A549 (cell line): ENCODE measurements at places on chromosomes 5 and 9.

DNA sequence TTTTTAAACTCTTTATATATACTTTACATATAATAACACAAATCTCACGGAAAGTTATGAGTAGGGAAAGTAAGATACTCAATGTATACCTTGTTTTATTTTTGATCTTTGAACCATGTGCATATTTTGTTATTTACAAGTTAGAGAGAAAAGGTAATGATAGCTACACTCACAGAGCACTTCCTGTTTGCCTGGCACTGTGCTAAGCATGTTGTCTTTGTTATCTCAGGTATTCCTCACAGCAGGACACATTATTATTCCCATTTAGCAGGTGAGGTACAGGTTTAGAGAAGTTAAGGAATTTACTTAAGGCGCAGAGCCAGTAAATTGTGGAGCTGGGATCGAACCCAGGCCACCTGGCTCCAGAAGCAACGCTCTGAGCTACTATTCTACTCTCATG lies 3.0 kb downstream of the C9 start:
- DNase-seq = no peak

- no peak for DNase-seq
These were observed 126.6 kb downstream of the BARX1 start for GRCh38 chr9:93828331-93829097.

- DNase-seq = no peak
These were observed at the start of gene FAM163B for GRCh38 chr9:133609311-133610098. FAM163B (minus strand) TSS chr9:133609389; CDS start chr9:133580223, 29,166 bp downstream.

- DNase-seq = no peak
These were observed 120.6 kb upstream of the SARDH start for GRCh38 chr9:133858771-133859170.

DNA sequence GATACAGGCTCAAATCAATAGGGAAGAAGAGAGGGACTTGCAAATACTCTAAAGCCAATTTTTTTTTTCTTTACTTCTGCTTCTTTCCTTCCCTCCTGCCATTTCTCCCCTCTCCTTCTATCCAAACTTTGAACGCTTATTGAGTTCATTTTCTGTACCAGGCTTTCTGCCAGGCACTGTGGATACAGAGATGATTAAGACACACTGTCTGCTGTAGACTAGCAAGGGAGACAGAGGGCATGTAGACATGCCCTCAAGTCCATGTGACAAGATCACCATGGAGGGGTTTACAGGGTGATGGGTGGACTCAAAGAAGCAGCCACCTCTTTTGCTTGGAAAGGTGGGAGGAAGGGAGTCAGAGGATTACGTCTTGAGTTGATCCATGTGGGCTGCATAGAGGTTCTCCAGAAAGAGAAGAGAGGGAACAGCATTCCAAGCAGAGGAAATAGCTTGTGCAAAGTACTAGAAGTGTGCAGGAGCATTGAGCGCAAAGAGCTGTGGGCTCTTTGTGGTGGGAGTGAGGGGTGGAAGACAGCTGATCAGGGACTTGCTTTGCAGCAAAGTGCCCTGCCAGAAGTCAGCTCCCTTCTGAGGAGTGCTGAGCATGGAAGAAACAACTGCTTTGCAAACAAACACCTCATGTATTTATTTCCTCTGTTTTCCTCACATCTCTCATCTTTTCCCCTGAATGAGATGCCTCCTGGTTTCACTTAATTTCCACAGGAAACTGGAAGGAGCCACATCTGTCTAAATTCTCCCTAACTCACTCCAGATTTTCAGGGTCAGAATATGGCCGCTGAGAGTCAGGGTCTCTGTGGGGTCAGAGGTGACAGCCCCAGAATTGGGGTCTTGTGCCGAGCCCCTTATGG lies 64.4 kb upstream of the COL15A1 start:
- no peak for DNase-seq

DNA sequence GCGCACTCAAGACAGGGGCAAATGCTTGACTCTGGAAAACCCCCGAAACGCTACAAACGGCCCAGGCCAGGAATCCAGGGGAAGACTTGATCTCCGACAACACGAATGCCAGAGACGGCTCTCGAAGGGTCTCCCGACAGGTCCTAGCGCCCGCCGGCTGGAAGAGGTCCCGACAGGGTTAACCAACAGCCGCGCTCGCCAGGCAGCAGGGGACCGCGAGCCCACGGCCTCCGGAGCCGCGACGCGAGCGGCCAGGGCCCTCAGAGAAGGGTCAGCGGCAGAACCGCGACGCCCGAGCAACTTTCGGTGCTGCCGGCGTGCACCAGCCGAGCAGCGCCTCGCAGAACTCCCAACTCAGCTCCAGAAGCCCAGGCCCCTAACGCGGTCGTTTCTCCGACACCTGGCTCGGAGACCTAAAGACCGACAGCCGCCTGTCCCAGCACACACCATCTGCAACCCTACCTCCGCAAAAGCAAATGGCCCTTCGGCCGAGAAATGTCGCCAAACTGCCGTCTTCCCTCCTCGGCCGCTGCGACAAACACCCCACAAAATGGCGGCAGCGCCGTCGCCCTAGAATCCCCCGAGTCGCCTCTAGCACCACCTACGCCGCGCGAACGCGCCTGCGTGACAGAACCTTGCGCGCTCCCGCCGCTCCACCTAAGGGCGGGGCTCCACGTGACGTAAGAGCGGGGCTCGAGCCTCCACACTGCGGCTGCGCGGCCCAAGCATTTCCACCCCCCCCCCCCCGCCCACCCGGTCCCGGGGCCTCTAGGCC lies at the start of gene CLK4:
TSS of gene CLK4 (minus strand) at position 567 of the 775 bp plus-strand sequence. CDS start 3,634 bp downstream, outside the sequence.
- peak; percentile 88 for DNase-seq

DNA sequence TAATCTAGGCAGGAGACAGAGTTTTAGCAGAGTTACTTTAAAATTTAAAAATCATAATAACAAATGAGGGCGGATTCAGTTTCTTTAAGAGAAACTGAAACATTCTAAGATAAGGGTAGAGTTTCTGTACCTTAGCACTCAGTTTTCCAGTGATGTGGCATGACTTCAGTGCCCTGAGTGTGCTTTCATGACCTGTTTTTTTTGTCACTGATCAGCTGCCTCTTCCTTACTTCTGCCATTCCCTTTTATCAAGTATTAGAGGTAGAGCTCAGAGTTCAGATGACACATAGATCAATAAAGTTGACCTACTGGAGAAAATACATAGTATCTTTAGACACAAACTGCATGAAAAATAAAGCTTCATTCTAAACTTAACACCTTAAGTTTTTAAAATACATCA lies 82.3 kb downstream of the ERMP1 start:
- DNase-seq = no peak

DNA sequence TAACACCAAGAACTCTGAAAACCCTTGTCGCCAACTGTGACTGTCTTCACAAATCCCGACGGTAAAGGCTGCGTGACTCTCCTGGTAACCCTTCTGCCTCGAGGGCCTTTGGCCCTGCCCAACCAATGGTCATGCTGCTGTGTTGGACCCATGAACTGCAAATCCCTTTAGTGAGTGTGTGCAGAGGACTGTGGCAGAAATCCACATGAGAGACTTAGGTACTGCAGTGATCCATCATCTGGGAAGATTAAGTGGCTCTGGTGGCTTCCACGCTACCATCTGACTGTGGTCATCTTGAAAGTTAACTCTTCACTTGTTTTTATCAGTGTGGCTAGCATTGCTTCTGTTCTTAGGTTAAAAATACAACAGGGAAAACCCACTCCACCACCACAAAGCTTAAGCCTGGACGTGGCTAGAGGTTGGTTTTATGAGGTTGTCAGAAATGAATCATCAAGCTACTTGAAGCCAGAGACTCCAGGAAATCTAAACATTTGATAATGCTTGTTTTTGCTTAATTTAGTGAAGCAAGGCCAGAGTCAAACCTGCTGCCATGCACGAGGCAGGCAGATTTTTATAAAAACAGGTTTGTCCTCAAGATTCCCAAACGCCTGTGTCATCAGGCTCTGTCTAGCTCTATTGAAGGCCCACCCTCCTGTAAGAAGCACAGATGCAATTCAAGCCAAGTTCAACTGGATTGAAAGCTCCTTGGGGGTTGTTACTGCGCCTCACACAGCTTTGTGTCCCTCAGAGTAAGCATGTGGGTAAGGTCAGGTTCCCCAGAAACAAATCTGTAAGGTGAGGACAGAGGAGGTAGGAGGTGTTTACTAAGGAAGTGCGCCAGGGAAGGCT lies 52.7 kb upstream of the ERCC6L2 start:
- peak; percentile 41 for DNase-seq

- no peak for DNase-seq
These were observed 167.6 kb upstream of the TUSC1 start for GRCh38 chr9:25845867-25846266.

DNA sequence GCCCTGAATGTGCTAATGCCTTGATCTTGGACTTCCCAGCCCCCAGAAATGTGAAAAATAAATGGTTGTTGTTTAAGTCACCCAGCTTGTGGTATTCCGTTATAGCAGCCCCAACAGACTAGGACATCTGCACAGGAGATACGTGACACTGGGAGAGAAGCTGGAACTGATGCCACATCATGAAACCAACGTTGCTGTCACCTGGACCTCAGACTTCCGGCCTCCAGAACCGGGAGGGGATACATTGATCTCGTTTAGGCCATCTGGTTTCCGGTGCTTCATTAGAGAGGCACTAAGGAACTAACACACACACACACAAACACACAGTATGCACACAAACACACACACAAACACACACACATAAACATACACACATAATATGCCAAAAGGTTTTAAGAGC lies 75.0 kb upstream of the ICE1 start:
- no peak for DNase-seq

DNA sequence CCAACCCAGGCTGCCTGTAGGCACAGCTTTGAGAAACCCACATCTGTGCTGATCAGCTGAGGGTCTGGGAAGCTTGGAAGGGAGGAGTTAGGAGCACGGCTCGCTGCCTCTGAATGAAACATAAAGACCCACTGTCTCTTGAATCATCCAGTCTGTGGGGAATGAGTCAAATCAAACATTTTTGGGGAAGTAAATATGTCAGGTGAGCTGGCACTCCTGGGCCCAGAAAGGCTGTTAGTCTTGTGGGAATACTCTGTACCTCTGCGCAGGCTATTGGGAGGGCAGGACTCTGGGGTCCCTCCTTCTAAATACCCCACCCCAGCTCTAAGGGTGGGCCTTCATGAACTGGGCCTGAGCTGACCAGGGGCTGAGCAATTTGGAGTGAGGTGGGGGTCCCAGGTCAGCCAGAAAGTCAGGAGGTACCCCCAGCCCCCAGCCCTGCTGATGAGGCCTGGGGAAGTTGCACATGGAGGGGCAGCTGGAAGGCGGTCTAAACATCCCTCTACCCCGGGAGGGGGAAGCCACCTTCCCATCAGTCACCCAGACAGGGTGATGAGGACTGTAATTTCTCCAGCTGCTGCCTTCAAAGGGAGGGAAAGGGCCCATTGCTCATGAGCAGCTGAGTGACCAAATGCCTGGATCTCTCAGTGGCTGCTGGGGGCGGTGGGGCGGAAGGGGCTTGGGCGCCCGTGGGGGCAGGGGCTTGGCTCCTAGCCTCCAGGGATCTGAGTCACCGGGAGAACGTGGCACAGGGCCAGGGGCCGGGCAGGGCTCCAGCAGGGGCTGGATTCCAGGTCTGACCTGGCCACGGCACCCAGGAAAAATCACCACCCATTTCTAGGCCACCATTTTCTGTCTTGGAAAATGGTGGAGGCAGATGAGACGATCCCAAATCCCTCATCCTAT lies 10.8 kb downstream of the FIBCD1 start:
- peak; percentile 81 for DNase-seq

- DNase-seq = no peak
These were observed 103.8 kb downstream of the PCSK1 start for GRCh38 chr5:96329289-96329688.

- DNase-seq = no peak
These were observed 5.5 kb downstream of the DIAPH1 start for GRCh38 chr5:141613344-141613743.

DNA sequence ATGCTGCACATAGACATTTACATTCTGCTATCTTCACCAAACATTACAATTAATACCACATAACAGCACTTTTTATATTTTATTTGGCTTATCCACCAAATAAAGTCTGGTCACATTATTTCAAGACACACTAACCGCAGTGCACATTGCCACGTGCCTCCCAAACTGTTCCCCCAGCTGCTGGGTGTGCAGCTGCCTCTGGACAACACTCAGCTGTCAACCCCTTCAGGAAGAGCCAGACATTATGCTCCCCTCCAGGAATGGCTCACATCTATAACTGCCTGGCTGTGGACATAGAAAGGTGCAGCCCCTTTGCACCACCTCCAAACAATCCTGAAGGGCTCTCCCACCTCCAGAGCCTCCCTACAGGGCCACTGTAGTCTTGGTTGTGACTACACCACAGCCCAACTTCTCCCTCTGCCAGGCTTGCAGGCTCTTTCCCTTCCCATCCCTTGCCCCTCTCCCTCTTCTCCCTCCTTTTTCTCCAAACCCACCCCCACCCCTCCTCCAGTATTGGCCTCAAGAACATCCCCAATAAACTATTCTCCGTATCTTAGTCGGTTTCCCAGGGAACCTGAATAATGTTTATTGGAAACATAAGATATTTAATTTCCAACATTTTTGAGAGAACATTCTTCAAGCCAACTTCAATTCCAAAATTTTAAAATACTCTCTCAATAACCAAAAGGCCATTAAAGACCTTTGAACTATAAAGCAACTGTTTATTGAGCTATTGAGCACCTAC lies 372.3 kb downstream of the CTNND2 start:
- no peak for DNase-seq

DNA sequence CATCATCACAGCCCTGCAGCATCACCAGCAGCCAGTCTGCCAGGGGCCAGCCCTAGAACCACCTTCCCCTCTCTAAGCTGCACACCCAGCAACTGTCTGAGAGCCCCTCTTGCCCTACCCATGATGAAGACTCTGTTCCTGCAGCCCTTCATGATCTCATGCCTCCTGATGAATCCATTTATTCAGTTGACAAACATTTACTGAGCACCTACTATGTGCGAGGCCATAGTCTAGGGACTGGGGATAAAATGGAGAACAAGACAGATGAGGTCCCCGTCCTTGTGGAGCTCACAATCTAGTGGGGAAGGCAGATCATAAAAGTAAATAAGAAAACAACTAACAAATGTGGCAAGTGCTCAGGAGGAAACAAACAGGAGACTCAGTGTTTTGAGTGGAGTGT lies 96.3 kb downstream of the PCDH1 start:
- no peak for DNase-seq

GRCh38 chr5:125109816-125110215 lies 363.4 kb upstream of the ZNF608 start:
- no peak for DNase-seq

- no peak for DNase-seq
These were observed 503.6 kb downstream of the ELAVL2 start for GRCh38 chr9:23322392-23322791.

DNA sequence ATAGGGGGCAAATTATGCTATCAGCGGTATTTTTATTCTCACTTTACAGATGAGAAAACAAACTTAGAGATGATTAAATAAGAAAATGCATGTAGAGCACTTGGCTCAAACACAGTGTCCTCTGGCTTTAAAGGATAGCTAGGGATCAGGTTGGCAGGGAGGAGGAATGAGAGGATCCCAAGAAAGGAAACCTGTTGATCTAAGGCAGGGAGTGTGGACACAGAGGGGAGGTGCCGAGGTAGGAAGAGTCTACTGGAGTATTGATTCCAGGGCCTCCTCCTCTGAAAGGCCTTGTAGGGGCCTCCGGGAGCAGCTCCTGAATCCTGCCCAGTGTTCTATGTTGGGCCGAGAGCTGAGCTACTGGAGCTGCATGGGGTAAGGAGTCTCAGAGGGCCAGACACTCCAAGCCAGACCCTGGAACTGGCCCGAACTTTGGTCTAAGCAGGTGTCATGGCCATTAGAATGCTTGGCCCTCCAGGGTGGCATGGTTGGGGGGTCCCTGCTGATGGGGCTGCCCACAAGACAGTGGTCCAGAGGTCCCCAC lies 30.4 kb upstream of the TCF7 start:
- no peak for DNase-seq
